Vein endothelial cell (primary cell): ENCODE measurements at places on chromosomes 1 and 21. TPM values are rescaled to one million over a fixed set of nuclear protein-coding genes. Genes with fewer than 3 reads are reported as not detected.

GBP7 gene
- total RNA-seq = not detected in 2 replicates

RNU1-1 gene
- under 0.01 TPM in 2 replicates for total RNA-seq

LMX1A gene
- not detected in 2 replicates for total RNA-seq

CLDN17 gene
- not detected in 2 replicates for total RNA-seq

APOBEC4 gene
- not detected in 2 replicates for total RNA-seq

LHX8 gene
- total RNA-seq = not detected in 2 replicates

OR6Y1 gene
- not detected in 2 replicates for total RNA-seq

CYP4A22 gene
- not detected in 2 replicates for total RNA-seq

OR6K3 gene
- 0.19 TPM in 1 of 2 replicates, not detected in the other for total RNA-seq

SAMD13 gene
- 2.3 and 2.4 TPM in 2 replicates for total RNA-seq

CASQ2 gene
- not detected in 2 replicates for total RNA-seq

SLC5A9 gene
- total RNA-seq = not detected in 2 replicates

PPM1J gene
- total RNA-seq = 0.98 and 1.1 TPM in 2 replicates

FCRL2 gene
- not detected in 2 replicates for total RNA-seq

PRDM16 gene
- not detected in 2 replicates for total RNA-seq

KIAA0040 gene
- 17.6 and 53.5 TPM in 2 replicates for total RNA-seq

FLVCR1 gene
- total RNA-seq = 6.9 and 9.5 TPM in 2 replicates

RHD gene
- not detected in 2 replicates for total RNA-seq

RAB7B gene
- total RNA-seq = 0.10 TPM in 1 of 2 replicates, not detected in the other

CYP4Z1 gene
- not detected in 2 replicates for total RNA-seq

OLIG1 gene
- total RNA-seq = not detected in 2 replicates

UBXN10 gene
- under 0.01 TPM in 1 of 2 replicates, not detected in the other for total RNA-seq

ZSWIM5 gene
- total RNA-seq = 1.8 and 4.2 TPM in 2 replicates

KCNK1 gene
- 0.10 TPM in 1 of 2 replicates, not detected in the other for total RNA-seq

CFHR5 gene
- not detected in 2 replicates for total RNA-seq

OR2L3 gene
- not detected in 2 replicates for total RNA-seq

UMODL1 gene
- not detected in 2 replicates for total RNA-seq

FALEC gene
- not detected in 2 replicates for total RNA-seq

CHRM3 gene
- 1.1 and 2.0 TPM in 2 replicates for total RNA-seq

PEX19 gene
- 36.9 and 37.9 TPM in 2 replicates for total RNA-seq

NBPF12 gene
- 5.0 and 5.6 TPM in 2 replicates for total RNA-seq

LRRC42 gene
- total RNA-seq = 27.1 and 27.4 TPM in 2 replicates

PBX1 gene
- 10.0 and 12.1 TPM in 2 replicates for total RNA-seq

ANKRD34A gene
- 0.19 and 0.33 TPM in 2 replicates for total RNA-seq

LCE2C gene
- total RNA-seq = not detected in 2 replicates

VHLL gene
- 0.33 TPM in 1 of 2 replicates, not detected in the other for total RNA-seq

HTR1D gene
- under 0.01 and 0.19 TPM in 2 replicates for total RNA-seq

KCNJ10 gene
- total RNA-seq = not detected in 2 replicates

SPRR2A gene
- total RNA-seq = not detected in 2 replicates

LRP8 gene
- 32.0 and 45.5 TPM in 2 replicates for total RNA-seq

TDRD5 gene
- total RNA-seq = not detected in 2 replicates

SYCP1 gene
- total RNA-seq = not detected in 2 replicates

BRDT gene
- not detected in 2 replicates for total RNA-seq

SYT2 gene
- not detected in 2 replicates for total RNA-seq

FH gene
- total RNA-seq = 125 and 133 TPM in 2 replicates

CCDC185 gene
- total RNA-seq = not detected in 2 replicates

SMCP gene
- not detected in 2 replicates for total RNA-seq

CLCA4 gene
- not detected in 2 replicates for total RNA-seq
